Suprapubic skin (tissue), 4 donors: ENCODE measurements at places on chromosomes 5 and 9. TPM values are rescaled to one million over a fixed set of nuclear protein-coding genes. Genes with fewer than 3 reads are reported as not detected.

GRCh38 chr9:109082091-109082620, 37.6 kb downstream of the TMEM245 start:
- peaks cover 27% of the 10 kb centered on the region for H3K36me3 ChIP-seq
- no peak for DNase-seq
- H3K27ac ChIP-seq = no peak overlapping the region
- H3K27me3 ChIP-seq = no peaks in the 10 kb centered on the region
- no peak overlapping the region for H3K4me3 ChIP-seq
- no peaks in the 10 kb centered on the region for H3K4me1 ChIP-seq

- no peak overlapping the region for H3K4me3 ChIP-seq
- no peaks in the 10 kb centered on the region for H3K27me3 ChIP-seq
- H3K36me3 ChIP-seq = no peaks in the 10 kb centered on the region
- no peaks in the 10 kb centered on the region for H3K4me1 ChIP-seq
- H3K27ac ChIP-seq = no peak overlapping the region
- no peak for DNase-seq
Measured at GRCh38 chr5:14783691-14784090, 87.9 kb downstream of the ANKH start.

DNA sequence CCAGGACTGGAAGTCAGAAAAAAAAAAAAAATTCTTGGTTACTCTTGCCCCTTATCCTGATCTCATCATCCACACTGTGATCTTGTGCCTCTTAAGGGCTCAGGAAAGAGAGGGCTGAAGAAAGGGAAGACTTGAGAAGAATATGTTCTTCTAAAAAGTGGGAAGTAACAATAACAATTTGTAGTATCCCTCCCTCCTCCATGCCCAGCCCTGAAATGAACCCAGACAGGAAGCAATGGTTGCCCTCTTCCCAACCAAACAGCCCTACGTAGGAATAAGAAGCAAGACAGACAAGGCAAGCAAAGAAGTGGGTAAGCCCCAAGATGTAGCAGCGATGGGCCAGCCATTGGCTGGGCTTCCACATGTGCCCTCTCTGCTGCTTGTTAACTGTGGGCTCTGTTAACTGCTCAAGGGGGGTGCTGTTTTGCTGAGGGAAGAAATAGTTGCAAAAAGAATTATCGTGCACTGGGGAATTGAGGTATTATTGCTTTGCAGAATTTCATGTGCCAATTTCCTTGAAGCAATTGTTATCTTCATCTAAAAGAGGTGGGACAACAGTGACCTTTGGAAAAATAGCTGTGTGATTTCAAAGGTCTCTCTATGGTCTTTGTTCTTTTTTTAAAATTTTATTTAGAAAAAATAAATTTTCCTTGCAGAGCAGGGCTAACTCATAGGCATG, 146.6 kb upstream of the PCA3 start:
- DNase-seq = no peak
- no peak overlapping the region for H3K4me3 ChIP-seq
- H3K27ac ChIP-seq = no peak overlapping the region
- H3K36me3 ChIP-seq = no peaks in the 10 kb centered on the region
- no peaks in the 10 kb centered on the region for H3K27me3 ChIP-seq

DNA sequence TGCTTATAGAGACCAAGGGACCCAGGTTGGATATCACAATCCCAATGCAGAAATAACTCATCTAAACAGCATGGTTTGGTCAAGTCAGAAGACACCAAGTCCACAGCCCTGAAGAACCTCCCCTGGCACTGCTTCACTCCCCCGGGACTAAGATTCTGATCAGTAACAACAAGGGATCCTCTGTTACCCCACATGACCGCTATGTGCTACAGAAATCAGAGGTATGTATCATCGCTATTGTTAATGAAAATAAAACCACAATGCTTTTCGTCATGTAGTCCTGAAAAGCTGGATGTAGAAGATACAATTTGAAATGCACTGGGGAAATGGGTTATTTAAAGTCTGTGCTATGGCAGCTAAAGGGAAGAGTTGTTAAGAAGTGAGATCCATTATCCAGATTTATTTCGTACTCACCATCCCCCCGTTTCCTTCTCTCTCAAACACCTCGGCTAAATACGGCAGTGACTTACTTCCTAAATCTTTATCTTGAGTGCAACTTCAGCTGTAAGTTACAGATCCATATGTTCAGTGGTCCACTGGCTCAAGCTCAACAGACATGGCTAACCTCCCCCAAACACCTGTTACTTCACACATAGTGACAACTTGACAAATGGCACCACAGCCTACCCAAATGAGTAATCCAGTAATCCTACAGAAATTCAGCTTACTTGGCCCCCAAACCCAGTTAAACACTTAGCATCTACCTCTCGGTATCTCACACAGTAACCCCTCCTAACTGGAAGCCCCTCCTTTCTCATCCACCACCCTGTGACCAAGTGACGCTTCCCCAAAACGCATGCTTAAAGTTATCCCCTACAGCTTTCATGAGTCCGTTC, 129.2 kb downstream of the MYO10 start:
- DNase-seq = no peak
- H3K27ac ChIP-seq = no peak overlapping the region

DNA sequence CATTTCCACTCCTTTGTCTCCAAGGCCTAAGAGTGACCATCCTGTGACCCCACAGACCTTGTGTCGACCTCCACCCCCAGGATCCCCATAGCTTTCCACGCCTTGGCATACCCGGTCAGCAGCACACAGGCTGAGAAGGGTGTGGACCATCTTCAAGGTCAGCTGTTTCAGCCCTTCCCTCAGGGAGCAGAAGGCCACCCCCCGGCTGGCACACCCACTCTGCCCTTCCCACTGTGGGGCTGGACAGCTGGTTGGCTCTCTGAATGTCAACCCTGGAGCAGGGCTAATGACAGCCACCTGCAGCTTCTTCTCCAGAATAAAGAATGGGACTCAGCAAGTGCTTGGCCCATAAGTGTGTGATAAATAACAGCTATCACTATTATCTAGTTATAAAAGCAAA, 93.1 kb downstream of the OLFM1 start:
- H3K4me1 ChIP-seq = peaks cover 4% of the 10 kb centered on the region
- H3K36me3 ChIP-seq = no peaks in the 10 kb centered on the region
- DNase-seq = no peak
- H3K4me3 ChIP-seq = no peak overlapping the region

- H3K4me1 ChIP-seq = no peaks in the 10 kb centered on the region
- no peak for DNase-seq
- H3K4me3 ChIP-seq = no peak overlapping the region
- peaks cover 54% of the 10 kb centered on the region for H3K36me3 ChIP-seq
Measured at GRCh38 chr9:73170185-73170957, 18.7 kb downstream of the ANXA1 start.

DNA sequence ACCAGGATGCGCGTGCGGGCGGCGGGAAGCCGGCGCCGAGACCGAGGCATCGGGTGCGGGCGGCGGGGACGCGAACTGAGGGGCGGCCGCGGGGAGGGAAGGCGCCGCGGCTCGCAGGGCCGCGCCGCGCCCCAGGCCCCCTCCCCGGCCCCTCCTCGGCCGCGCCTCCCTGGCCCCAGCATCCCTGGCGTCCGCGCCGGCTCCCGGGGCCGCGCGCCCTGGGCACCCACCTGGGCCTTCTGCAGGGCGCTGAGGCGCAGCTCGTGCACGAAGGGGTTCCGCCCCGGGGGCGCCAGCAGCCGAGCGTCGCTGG, 324 bp downstream of the LPCAT1 start:
- H3K4me1 ChIP-seq = peaks cover 22% of the 10 kb centered on the region
- H3K4me3 ChIP-seq = peak overlapping the region; percentile 78
- H3K36me3 ChIP-seq = peaks cover 5% of the 10 kb centered on the region
- H3K27me3 ChIP-seq = no peaks in the 10 kb centered on the region
- no peak for DNase-seq

DNA sequence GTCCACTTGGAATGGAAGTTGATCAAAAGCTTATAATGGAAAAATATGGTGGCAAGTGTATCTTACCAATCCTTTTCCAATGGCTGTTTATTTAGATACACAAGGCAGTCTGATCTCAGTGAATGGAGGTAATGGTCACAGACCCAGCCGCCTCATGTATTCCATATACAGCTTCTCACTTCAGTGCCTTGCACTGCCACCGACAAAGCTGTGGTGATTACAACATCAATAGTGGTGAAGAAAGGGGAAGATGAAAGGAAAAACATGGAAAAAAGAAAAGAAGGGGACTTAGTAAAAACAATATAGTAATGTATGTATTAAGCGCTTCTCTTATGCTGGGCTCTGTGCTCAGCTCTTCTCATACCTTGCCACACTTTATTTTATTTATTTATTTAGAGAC, 297.3 kb upstream of the RASA1 start:
- no peaks in the 10 kb centered on the region for H3K36me3 ChIP-seq
- H3K4me1 ChIP-seq = peaks cover 2% of the 10 kb centered on the region
- DNase-seq = no peak
- no peaks in the 10 kb centered on the region for H3K27me3 ChIP-seq

GRCh38 chr5:103138202-103138690, 18.1 kb downstream of the PPIP5K2 start:
- no peak overlapping the region for H3K27ac ChIP-seq
- no peak for DNase-seq
- H3K27me3 ChIP-seq = no peaks in the 10 kb centered on the region
- no peaks in the 10 kb centered on the region for H3K4me1 ChIP-seq
- no peak overlapping the region for H3K4me3 ChIP-seq

- peaks cover 26% of the 10 kb centered on the region for H3K4me1 ChIP-seq
- no peak for DNase-seq
- H3K27ac ChIP-seq = no peak overlapping the region
- peaks cover 7% of the 10 kb centered on the region for H3K27me3 ChIP-seq
- H3K36me3 ChIP-seq = no peaks in the 10 kb centered on the region
Measured at GRCh38 chr9:85430659-85431338, 311.0 kb downstream of the AGTPBP1 start.

The SPINK4 gene
- not detected for total RNA-seq

The AGXT2 gene
- total RNA-seq = not detected

The CDC20B gene
- total RNA-seq = not detected

The HTR4 gene
- total RNA-seq = 1.6 TPM

The NR2F1-AS1 gene
- total RNA-seq = 1.3 TPM
